ENCODE measurements at places on chromosomes 12 and 14.

DNA sequence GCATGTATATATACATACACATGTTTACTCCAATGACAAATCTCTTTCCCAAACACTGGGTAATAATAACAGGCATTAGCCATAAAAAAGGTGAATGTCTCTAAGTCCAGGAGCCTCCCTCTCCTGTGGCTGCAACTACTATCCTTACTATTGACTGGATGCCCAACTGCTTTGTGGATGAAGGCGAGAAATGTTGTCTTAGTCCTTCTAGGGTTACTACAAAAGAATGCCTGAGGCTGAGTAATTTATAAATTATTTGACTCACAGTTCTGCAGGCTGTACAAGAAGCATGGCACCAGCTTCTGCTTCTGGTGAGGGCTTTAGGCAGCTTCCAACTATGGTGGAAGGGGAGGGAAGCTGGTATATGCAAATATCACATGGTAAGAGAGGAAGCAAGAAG is 366.0 kb upstream of the DDHD1 start:
- DNase-seq = no peak

GRCh38 chr12:31524791-31525495 is 66.0 kb downstream of the DENND5B start:
- DNase-seq = no peak

DNA sequence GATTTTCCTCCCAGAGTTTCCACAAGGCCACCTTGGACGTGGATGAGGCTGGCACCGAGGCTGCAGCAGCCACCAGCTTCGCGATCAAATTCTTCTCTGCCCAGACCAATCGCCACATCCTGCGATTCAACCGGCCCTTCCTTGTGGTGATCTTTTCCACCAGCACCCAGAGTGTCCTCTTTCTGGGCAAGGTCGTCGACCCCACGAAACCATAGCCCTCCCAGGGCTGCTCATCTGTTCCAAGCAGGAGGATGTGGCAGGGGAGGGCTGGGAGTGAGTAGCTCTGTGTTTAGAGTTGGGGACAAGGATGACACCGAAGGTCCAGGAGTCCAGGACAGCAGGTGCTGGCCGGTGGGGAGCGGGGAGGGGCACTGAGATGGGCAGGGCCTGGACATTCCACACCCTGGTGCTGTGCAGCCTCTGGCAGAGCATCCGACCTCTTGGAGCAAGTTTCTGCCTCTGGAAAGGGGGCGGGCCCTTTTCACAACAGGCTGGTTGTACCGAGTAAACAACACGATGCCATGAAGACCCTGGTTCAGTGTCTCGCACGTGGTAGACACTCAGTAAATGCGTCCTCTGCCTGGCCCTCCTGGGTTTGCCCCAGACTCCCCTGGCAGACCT is 8.2 kb downstream of the SERPINA4 start:
- DNase-seq = no peak

DNA sequence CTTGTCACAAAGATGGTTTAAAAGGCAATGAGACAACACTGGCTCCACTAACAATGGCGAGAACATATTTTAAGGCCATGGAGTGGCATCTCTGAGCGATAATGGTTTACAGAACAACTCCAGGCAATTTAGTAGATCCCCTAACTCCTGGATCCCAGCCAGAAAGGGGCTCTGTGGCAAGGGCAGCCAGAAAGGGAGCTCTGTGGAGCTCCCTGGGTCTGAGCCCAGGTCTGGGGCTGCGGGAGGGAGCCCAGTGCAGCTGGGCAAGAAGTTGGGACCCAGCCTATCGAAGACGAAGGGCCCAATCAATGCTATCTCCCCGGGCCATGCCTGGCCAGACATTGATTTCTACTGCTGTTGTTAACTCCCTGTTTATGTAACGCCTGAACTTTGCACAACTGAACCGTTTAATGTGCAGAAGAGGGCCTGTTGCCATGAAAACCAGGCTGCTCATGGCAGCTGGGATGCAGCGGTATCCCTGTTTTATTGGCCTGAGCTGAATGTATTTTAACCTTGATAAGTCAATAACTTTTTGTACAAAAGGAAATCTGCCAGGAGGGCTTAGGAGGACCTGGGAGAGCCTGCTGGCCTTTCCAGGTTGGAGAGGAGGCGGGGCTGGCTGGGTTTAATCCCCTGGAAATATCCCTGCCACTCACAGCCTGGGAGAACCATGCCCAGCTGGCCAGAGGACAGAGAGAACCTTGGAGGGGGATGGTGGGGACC is 6.7 kb upstream of the FAM222A start:
- no peak for DNase-seq

- peak; percentile 10 for DNase-seq
Observed at GRCh38 chr14:25049568-25050268, at the start of gene STXBP6. TSS of gene STXBP6 (minus strand) at chr14:25050147. CDS start at chr14:24974818, 75,329 bp downstream.
